ENCODE measurements at places on chromosomes 2 and 18.

DNA sequence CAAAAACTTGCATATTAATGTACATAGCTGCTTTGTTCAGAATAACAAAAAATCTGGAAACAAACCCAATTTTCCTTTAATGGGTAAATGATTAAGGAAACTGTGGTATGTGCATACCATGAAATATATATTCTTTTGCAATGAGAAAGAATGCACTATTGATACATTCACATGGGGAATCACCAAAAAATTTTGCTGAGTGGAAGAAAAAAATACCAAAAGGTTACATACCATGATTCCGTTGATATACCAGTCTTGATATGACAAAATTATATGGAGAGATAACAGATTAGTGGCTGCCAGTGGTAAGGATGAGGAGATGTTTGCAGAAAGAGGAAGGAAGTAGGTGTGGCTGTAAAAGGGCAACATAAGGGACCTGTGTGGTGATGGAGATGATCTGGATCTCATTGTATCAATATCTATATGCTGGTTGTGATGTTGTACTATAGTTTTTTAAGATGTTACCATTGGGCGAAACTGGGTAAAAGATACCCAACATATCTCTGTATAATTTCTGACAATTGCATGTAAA lies 54.6 kb upstream of the BCL2L11 start:
- no peak for DNase-seq

GRCh38 chr18:73009691-73010090 lies 141.9 kb upstream of the NETO1 start:
- no peak for DNase-seq

DNA sequence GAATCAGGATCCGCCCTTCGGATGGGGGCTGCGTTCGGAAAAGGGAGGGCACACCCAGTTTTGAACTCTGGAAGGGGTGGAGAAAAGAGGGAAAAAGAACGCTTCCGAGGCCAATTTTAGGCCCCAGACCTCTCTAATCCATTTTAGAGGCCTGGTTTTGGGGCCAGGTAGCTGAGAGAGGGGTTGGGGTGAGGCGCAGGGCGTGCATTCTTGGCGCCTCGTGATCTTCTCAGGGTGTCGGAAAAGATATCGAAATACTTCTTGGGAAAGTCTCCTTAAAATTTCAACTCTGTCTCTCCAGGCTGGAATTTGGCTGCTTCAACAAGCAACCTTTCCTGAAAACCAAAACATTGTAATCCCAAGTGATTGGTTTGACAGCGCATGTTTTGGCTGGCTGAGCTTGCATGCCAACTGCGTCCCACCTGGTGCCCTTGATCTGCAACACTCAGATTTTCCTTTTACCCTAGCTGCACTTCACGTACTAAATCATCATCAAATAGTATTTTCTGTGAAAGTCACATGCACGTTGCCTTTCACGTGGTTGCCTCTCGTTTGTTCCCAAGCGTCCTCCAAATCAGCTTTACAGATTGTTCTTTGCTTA lies 864 bp upstream of the XPO1 start:
- no peak for DNase-seq

DNA sequence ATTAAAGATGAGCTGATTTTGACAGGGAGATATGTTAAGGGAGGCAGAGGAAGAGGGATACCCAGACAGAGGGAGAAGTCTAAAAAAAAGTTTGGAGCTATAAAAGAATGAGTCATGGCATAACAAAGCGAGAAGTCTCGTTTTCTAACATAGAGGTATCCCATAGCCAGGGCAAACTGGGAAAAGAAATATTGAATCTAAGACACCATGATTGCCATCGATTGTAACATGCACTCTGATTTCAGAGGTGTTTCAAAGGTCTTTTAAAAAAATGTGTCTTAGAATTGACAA lies 110.7 kb downstream of the MDH1 start:
- no peak for DNase-seq

- no peak for DNase-seq
Measured at GRCh38 chr2:216274194-216274840, 98.0 kb downstream of the MARCHF4 start.

DNA sequence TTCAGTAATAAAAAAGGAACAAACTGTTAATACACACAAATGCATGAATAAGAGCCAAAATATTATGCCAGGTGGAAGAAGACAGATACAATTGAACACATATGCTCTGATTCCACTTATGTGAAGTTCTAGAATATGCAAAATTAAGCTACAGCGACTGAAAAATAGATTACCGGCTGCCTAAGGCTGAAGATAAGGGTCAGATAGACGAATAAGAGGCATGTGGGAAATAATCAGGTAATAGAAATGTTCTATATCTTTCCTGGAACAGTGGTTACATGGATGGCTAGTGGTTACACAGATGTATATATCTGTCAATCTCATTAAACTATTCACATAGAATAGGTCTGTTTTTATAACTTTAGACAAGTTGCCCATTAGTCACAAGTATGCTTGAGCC lies 51.9 kb upstream of the REG3G start:
- DNase-seq = no peak

DNA sequence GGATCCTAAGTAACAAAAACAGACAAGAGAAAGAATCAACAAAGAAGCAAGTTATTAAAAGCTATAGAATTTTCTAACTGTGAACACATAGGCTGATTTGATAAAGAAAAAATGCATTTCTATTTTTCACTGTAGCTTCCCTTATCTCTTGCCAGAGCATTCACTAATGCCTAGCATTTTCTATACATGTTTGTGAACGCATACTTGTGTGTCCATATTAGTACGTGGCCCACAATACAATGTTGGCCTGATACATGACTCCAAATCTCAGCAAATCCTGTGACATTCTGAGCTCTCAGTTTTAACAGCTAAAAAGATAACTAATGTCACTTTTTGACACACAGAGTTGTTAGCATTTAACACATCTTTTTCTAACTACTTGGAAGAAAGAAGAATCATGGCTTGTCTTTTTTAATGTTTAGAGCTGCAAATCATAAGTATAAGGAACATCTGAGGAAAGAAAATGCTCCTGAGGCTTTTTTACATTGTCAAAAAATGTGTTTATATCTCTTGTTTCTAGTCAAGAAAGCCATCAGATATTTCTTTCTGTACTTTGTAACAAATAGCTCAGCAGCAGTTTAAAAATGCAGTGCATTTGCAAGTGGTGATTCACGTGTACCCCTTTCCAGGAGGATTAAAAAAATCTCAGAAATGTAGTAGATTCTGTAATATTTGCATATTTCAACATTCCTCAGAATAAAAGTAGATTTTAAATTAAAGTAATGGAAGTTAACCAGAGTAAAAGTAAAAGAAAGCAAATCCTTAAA lies 1646.8 kb upstream of the TMEFF2 start:
- no peak for DNase-seq

DNA sequence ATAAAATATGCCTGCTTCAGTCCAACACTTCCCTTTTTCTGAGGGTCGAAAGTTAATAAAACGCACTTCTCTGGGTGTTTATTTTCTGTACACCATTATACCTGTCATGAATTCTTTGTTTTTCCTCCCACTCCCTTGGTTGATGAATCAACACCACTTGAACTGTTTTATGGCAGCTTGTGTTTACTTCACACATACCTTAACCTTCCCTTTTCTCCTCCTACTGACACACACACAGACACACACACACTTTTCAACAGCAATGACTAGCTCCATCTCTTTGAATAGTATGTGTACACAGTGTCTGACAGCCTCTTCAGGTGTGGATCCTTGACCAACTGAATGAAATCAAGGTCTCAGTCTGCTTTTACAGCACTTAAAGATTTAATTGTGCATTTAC lies 91.3 kb downstream of the SATB2 start:
- no peak for DNase-seq

DNA sequence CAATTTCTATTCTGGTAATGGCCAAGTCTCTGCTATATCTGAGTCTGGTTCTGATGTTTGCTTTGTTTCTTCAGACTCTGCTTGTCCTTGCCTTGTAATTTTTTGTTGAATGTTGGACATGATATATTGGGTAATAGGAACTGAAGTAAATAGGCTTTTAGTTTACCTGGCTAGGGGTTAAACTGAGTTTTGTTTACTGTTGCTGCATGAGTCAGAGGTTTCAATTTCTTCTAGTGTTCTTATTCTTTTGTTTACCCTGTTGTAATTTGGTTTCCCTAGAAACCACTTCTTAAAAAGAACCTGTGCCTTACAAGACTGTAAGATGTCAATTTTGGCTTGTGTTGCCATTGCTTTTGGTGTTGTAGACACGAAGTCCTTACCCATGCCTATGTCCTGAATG lies 285.0 kb upstream of the KCNH7 start:
- no peak for DNase-seq

DNA sequence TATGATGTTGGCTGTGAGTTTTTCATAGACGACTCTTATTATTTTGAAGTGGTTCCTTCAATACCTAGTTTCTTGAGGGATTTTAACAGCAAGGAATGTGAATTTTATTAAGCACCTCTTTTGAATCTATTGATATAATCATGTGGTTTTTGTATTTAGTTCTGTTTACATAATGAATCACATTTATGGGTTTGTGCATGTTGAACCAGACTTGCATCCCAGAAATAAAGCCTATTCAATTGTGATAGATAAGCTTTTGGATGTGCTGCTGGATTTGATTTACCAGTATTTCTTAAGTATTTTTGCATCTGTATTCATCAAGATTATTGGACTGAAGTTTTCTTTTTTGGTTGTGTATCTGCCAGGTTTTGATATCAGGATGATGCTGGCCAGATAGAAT lies 131.6 kb upstream of the SCN7A start:
- no peak for DNase-seq

DNA sequence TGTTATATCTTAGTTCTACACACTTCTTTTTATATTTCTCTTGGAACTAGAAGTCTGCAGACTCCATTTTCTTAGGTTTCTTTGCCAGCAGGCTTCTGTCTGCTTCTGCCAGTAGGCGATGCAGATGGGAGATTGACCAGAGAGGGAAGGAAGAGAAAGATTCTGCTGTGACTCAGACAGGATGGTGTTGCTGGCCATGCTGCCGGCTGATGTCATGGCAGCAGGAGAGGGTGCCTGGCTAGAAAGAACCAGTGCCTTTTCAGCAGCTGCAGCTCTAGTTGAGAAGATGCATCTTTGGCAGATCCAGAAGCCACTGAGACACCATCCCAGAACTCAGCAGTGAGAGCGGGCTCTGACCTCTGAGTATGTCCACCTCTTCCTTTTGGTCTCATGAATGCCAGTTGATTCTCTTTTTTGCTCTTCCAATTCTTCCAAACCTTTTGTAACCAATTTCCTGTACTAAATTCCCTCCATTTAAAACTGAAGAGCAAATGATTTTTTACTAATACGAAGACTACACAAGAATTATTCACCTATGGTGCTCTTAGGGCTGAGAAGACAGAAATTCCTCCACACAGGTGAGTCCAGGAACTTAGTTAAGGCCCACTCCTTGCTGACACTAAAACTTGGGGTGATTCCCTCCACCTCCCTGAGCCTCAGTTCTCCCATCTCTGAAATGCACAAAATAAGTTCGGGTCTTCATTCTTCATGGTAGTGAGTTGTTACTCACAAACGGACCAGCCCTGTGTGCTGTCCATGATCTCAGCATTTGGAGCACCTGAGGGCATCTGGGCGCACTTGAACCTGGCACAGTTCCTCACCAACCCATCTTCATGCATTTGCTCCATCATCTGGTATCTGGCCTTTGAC lies 200.7 kb downstream of the MYCN start:
- no peak for DNase-seq

All from keratinocyte (primary cell).